Bladder microvascular endothelial cell (primary cell): ENCODE measurements at places on chromosomes 5 and 9. TPM values are rescaled to one million over a fixed set of nuclear protein-coding genes. Genes with fewer than 3 reads are reported as not detected.

Gene STRBP
- total RNA-seq, result 5.5 and 12.5 TPM in 2 replicates

Gene PCDHB11
- total RNA-seq, result 0.16 and 0.69 TPM in 2 replicates

Gene TSC1
- total RNA-seq, result 12.8 and 48.2 TPM in 2 replicates

Gene RLN1
- total RNA-seq, result 0.25 and 0.49 TPM in 2 replicates

Gene RALGDS
- total RNA-seq, result 32.4 and 72.4 TPM in 2 replicates

Gene PRR16
- not detected in 2 replicates for total RNA-seq

Gene AGGF1
- 15.5 and 24.5 TPM in 2 replicates for total RNA-seq

Gene CCDC152
- 0.06 and 0.16 TPM in 2 replicates for total RNA-seq

Gene ELOVL7
- total RNA-seq, result 0.38 and 1.8 TPM in 2 replicates

Gene CCNH
- total RNA-seq, result 55.0 and 91.4 TPM in 2 replicates

Gene GABRG2
- not detected in 2 replicates for total RNA-seq

Gene RABEPK
- 18.6 and 21.3 TPM in 2 replicates for total RNA-seq

Gene TMEM232
- 0.32 and 0.63 TPM in 2 replicates for total RNA-seq

Gene ADRA1B
- under 0.01 and 0.76 TPM in 2 replicates for total RNA-seq

Gene SLC6A3
- total RNA-seq, result not detected in 2 replicates

Gene EIF4EBP3
- total RNA-seq, result 0.44 and 1.6 TPM in 2 replicates

Gene GPR21
- total RNA-seq, result 0.16 and 3.8 TPM in 2 replicates

Gene FAT2
- total RNA-seq, result under 0.01 TPM in 1 of 2 replicates, not detected in the other
